ENCODE measurements at places on chromosomes 16 and 17.
A peak's percentile ranks its signal among the peaks of the same experiment; 100 is the strongest.

DNA sequence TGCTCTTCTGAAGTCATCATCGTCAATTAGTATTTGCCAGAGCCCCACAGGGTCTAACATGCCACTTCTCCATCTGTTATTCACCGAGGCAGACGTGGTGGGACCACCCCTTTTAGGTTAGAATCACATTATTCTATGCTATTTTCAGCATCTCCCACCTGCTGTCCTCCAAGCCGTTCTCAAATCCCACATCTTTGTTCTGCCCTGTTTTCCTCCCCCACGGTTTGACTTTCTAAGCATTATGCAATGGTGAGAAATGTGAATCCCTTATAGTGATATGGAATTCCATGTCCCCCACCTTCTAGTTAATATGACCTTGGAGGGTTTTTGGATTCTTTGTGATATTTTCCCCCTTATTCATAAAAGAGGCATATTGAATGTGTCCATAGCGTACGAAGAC lies 634.1 kb upstream of the RBFOX1 start:
- no peak for DNase-seq

GRCh38 chr16:71754652-71755051 lies 30.2 kb upstream of the PHLPP2 start:
- DNase-seq, result no peak

DNA sequence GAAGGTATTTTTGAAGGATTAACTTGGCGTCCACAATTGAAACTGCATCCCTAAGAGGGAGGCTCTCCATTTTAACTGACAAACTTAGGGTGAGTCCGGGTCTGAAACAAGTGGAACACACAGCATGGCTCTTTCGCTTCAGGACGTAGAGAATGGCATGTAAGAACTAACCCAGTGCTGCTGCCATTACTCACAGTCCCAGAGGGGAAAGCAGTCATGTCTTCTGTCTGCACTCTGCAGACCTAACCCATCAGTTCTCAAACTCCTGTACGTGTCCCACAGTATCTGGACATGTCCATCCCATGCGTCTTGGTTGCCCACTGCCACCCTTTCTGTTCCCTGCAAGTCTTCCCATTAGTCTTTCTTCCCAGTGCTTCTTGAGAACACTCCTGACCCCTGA lies 563 bp downstream of the ST6GALNAC1 start:
- no peak for DNase-seq

DNA sequence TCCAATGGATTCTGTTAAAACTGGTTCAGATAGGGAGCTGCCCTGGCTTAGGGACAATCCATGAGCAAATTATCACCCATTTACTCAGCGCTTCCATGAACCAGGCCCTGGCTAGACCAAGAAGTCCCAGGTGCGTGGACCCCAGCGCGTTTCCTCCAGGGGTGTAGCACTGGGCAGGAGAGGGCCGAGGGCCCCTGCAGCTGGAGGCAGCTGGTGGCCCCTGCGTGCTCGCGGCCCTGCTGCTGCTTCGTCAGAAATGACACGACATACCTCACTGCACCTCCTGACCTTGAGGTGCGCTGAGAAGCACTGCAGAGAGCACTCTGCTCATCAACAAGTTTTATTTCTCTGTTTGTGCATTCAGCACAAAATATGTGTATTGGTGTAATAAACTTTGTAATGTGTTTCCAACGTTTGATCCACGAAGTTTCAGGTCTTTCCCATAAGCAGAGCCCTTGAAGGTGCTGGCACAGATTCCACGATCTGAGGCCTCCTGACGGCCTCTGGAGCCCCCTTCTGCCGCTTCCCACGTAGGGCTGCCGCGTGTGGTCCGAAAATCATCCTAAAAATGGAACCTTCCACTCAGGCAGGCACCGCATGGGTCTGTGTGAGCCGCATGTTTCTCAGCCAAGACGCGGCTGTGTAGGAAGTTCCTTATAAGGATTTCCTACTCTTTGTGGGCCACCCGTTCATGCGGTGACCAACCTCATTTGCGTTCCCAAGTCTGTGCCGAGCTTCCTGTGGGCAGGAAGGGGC lies 50.8 kb upstream of the ZCCHC14 start:
- no peak for DNase-seq

GRCh38 chr17:15348021-15348420 lies 6.6 kb upstream of the TEKT3 start:
- no peak for DNase-seq

GRCh38 chr17:77959126-77959925 lies 823 bp downstream of the TNRC6C start:
- peak; percentile 39 for DNase-seq

DNA sequence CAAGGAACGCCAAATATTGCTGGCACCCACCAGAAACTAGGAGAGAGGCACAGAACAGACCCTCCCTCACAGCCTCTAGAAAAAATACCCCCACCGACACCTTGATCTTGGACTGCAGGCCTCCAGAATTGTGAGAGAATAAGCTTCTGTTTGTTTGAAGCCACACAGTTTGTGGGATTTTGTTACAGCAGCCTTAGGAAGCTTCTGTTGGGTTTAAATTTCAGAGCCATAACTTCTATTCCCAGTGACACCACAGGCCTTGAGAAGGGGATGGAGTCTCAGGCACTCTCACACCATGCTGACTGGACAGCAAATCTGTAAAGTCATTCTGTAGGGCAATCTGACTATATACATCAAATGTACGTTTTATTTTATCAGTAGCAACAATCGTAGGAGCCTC lies 38.6 kb downstream of the RNF112 start:
- DNase-seq, result no peak

DNA sequence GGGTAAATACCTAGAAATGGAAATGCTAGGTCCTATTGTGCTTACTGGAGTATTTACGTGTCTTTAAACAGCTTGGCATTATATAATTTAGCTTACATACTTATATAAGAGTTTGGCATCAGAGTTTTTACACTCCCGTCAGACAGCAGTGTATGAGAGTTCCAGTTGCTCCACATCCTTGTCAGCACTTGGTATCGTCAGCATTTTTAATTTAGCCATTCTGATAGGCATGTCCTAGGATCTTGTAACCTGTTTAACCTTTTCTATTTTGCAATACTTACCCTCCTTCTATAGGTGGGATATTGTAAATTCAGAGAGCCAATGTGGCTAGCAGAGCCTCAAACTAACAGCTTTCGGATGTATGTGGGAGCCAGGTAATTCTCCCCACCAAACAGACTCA lies 228.3 kb upstream of the EEF2KMT start:
- DNase-seq, result no peak

- DNase-seq, result no peak
These were observed 49.8 kb upstream of the CBX4 start for GRCh38 chr17:79888811-79889634.

DNA sequence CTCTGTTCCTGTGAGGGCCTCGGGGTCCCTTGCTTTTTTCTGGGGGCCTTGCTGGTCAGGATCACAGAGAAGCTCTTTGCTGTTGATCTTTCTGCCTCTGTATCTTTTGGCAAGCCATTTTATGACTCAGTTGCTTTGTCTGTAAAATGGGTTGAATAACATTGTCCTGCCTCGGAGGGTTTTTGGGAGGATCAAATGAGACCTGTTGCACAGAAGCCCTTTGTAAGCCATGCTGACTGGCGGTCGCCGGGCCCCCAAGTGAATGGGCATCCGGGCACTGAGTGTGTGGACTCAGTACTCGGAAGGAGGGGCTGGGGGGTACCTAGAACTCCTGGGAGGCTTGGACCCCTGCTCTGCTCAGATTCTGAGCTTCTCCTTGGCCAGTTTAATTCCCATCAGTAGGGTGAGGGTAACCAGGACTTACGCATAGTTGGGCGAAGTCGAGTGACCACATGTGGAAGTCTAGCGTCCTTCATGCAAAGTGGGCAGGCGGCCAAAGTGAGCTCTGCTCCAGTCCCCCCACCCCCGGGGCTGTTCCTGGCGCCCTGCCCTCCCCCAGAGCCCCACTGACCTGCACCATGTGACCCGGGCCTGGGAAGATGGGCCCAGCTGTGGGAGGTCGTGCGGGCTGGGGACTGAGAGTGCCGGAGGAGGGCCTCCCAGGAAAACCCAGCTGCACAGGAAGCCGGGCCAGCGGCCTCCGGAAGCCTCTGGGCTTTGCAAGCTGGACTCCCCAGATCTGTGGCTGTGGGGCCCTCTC lies 284.0 kb downstream of the SEC14L1 start:
- no peak for DNase-seq

- no peak for DNase-seq
These were observed 41.5 kb downstream of the ARHGAP44 start for GRCh38 chr17:12830777-12831247.

DNA sequence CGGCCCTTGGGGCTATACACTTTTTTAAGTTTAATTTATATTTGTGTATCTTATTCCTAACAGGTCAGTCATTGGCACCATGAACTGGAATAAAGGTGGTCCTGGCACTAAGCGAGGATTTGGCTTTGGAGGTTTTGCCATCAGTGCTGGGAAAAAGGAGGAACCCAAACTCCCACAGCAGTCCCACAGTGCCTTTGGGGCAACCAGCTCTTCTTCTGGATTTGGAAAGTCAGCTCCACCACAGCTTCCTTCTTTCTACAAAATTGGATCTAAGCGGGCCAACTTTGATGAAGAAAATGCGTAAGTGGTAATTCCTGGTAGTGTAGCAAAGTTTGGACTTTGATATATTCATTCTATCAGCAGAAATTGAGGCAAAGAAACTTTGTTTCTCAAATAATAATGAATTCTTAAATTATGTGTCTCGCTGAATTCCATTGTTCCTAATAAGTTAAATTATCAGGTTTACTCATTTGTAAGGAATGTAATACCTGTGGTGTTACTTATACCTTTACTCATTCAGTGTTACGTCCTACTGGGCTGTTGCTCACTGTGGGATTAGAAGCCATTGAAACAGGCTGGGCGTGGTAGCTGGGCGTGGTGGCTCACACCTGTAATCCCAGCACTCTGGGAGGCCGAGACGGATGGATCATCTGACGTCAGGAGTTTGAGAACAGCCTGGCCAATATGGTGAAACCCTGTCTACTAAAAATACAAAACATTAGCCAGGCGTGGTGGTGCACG lies 13.2 kb downstream of the DDX42 start:
- DNase-seq, result no peak

- DNase-seq, result no peak
These were observed 4.8 kb downstream of the GNG13 start for GRCh38 chr16:795580-796229.

GRCh38 chr17:31696184-31696602 lies 162.9 kb downstream of the COPRS start:
- DNase-seq, result no peak

DNA sequence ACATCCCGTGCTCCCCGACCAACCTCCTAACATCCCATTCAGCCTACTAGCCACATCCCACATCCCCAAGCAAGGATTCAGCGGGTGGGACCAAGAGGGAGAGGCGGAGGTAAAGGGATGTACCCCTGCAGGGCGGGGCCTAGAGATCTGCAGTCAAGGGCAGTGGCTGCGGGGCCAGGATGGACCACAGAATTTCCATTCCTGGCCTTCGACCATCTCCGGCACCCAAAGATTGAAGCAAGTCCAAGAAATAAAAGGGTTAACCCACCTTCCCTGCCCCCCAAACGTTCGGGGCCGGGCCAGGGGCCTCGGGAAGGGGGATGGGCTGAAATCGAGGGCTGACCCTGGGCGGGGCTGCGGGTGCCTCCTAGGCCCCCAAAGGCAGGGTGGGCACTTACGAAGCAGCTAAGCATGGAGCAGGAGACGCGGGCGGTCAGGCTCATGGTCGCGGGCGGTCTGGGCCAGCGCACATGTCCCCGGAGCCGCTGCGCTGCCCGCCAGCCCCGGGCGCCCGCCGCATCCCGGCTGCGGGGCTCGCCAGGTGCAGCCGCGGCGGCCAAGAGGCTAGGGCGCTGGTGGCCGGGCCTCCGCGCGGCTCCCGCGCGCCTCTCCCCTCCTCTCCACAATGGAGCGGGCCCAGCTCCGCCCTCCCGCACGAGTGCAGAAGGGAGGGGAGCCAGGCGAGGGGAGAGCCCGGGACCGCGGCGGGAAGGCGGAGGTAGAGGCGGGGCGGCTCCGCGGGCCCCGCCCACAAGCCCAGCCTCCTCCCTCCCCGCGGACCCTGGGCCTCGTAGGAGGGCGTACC lies at the start of gene MTMR4:
TSS of gene MTMR4 (minus strand) at position 674 of the 805 bp plus-strand sequence. CDS start at position 443, 231 bp downstream.
- peak; percentile 73 for DNase-seq

DNA sequence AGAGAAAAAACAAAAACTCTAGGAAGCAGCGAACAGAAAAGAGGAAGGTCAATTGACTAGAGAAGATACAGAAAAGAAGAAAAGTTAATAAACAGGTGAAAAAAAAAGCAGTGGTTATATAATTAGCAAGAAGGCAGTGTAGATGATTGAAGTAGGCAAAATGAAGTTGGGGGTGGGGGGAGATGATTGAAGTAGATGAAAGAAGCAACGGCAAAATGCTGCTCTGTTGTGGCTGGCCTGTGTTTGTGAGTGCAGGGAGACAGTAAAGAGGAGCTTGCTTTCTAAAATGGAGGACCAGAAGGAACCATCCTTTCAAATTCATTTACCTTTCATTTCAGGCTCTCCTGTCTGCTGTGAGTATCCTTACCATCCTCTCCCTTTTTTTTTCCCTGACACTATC lies 3.6 kb downstream of the EVI2B start:
- DNase-seq, result no peak

DNA sequence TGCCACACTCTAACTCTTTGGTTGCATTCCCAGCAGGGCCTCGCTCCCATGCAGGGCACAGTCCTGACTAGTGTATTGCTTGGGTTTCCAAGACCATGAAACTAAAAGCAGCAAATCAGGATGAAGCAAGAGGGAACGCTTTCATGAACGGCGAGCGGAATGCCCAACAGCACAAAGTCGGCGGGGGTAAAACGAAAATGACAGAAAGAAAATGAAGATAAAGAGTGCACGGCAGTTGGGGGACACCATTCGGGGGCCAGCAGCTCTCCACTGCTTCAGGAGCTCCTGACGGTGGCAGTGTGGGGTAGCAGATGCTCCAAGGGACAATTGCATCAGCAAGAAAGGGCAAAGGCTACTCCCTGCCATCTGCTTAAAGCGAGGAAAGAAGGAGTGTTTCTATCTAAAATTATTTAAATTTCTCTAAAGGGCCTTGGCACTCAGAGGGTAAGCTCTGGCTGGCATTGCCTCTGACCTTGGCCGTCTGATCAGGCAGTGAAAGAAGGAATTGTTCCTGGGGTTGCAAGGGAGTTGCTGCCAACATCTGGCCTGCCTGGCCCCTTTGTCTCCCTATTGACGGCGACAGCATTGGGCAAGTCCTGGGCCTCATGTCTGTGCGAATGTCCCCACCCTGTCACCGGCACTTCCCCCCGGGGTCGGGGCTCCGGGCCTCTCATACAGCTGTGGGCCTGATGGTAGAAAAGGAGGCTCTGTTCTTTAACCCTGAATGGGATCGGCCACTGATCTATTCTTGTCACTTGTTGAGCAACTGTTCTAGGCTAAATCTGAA lies 138.2 kb downstream of the CMIP start:
- DNase-seq, result no peak

GRCh38 chr17:78390241-78391050 lies 12.0 kb downstream of the PGS1 start:
- DNase-seq, result no peak

- DNase-seq, result no peak
These were observed 41.6 kb downstream of the SPAG9 start for GRCh38 chr17:51079049-51079448.

- no peak for DNase-seq
These were observed 23.6 kb upstream of the DYNC1LI2 start for GRCh38 chr16:66774981-66775380.

DNA sequence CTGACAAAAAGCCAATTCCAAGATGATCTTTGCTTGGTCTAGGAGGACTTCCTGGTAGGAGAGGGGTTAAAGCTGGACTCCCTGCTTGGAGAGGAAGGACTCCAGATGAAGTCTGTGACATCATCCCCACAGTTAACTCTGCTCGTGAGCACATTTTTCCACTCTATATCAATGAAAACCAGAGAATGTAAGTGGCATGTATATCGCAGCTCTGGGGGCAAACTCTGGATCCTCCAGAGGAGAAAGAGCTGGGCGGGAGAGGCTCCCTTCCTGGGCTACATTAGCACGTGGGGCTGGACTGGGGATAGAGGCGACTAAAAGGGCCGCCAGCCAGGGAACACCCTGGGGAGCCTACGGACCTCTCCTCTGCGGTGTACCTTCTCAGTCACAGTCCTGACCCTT lies 34.1 kb downstream of the HIC1 start:
- DNase-seq, result no peak

All from stimulated activated CD4-positive, alpha-beta T cell treated with anti-CD3 and anti-CD28 coated beads, Interleukin-4, amount 100 ng/mL, for 4 hours (primary cell).